ENCODE measurements at places on chromosomes 4 and X.

GRCh38 chr4:83369831-83370639, 35.4 kb upstream of the HPSE start:
- DNase-seq, result no peak

DNA sequence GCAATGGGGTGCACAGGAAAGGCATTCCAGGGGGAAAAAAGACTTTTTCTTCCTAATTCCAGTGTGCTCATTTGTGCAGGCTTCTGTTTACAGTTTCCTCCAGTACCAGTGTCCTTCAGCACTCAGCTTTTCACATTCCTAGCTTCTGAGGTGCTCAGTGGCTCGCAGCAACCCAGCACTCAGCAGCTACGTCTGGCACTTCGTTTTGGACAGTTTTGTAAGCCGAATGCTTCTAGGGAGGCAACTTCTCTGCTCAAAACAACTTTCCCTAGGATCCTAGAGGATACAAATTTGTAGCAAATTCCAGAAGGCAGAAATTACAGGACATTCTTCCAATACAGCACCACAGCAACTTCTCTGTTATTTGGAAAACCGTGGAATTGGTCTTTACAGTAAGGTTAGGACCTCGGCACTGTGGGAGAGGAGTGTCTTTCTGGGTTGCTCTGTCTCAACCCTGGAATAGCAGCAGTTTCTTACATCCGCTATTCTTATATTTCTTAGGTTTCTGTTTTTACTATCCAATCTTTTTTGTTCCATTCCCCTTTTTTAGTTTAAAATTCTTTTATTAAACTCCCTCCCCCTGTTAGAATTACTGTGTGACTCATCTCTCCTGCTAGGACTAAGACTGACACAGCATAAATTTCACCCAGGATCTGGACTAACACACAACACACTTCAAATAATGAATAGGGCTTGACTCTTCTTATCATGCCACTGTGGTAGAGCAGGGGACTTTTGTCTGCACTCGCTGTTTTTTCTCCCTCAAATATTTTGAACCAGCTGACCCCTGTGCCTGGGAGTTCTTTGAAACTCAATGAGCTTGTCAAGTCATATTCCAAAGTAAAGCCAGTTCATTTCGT, 1314.7 kb downstream of the FSTL5 start:
- DNase-seq, result no peak

GRCh38 chr4:121227341-121227792, 63.2 kb upstream of the TNIP3 start:
- no peak for DNase-seq

GRCh38 chr4:40976343-40976742, 226.6 kb downstream of the NSUN7 start:
- DNase-seq, result no peak

GRCh38 chr4:113394730-113395530, 345.5 kb downstream of the ANK2 start:
- DNase-seq, result peak; percentile 1

GRCh38 chr4:157664726-157665125, 444.2 kb downstream of the GRIA2 start:
- DNase-seq, result no peak

DNA sequence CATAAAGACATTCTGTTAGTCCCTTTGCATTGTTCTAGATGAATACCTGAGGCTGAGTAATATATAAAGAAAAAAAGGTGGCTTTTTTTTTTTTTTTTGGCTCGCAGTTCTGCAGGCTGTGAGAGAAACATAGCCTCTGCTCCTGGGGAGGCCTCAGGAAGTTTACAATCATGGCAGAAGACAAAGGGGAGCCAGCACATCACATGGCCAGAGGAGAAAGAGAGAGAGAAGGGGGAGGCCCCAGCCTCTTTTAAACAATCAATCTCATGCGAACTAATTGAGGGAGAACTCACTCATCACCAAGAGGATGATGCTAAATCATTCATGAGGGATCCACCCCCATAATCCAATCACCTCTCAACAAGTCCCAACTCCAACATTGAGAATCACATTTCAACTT, 364.0 kb upstream of the EPHA5 start:
- no peak for DNase-seq
